ENCODE measurements at places on chromosomes 11 and 22. TPM values are rescaled to one million over a fixed set of nuclear protein-coding genes. Genes with fewer than 3 reads are reported as not detected.
A peak's percentile ranks its signal among the peaks of the same experiment; 100 is the strongest.

TAGLN gene
- total RNA-seq, result 1,859 TPM

PPP6R3 gene
- 81.1 TPM for total RNA-seq

PARVA gene
- 58.1 TPM for total RNA-seq

PANX2 gene
- 1.7 TPM for total RNA-seq

MYOD1 gene
- not detected for total RNA-seq

SPON1 gene
- total RNA-seq, result 27.0 TPM

TUBA8 gene
- total RNA-seq, result 67.1 TPM

BDNF gene
- not detected for total RNA-seq

- H3K4me3 ChIP-seq, result no peak overlapping the region
- H3K27ac ChIP-seq, result no peak overlapping the region
- H3K4me1 ChIP-seq, result peaks cover 25% of the 10 kb centered on the region
- no peaks in the 10 kb centered on the region for H3K27me3 ChIP-seq
Observed at GRCh38 chr11:100561323-100561722, 125.8 kb upstream of the ARHGAP42 start.

- no peak for DNase-seq
- H3K27me3 ChIP-seq, result no peaks in the 10 kb centered on the region
- no peak overlapping the region for H3K4me3 ChIP-seq
- H3K36me3 ChIP-seq, result no peaks in the 10 kb centered on the region
Observed at GRCh38 chr11:99682171-99682570, 661.4 kb downstream of the CNTN5 start.

DNA sequence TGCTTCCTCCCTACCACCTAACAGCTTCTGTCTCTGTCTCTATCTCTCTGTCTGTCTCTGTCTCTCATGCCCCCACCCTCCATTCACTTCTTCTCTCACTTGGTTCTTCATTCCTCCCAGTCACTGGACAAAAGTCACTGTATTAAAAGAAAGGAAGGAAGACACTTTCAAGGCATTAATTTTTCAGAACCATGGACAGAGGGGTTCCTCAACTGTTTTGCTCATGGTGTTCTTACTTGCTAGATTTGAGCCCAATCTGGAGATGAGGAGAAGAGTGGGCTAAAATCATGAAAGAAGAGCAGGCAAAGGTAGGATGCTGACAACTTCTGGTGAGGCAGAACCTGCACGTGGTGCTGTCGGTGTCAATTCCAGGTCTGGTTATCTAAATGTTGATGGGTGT, 116.7 kb upstream of the LARGE1 start:
- no peak overlapping the region for H3K4me3 ChIP-seq
- H3K4me1 ChIP-seq, result no peaks in the 10 kb centered on the region
- no peaks in the 10 kb centered on the region for H3K36me3 ChIP-seq
- no peaks in the 10 kb centered on the region for H3K27me3 ChIP-seq

GRCh38 chr11:20459865-20460264, 72.3 kb downstream of the PRMT3 start:
- H3K36me3 ChIP-seq, result peaks cover 8% of the 10 kb centered on the region
- H3K27ac ChIP-seq, result no peak overlapping the region
- no peak for DNase-seq
- no peaks in the 10 kb centered on the region for H3K4me1 ChIP-seq
- H3K4me3 ChIP-seq, result no peak overlapping the region
- H3K27me3 ChIP-seq, result no peaks in the 10 kb centered on the region

DNA sequence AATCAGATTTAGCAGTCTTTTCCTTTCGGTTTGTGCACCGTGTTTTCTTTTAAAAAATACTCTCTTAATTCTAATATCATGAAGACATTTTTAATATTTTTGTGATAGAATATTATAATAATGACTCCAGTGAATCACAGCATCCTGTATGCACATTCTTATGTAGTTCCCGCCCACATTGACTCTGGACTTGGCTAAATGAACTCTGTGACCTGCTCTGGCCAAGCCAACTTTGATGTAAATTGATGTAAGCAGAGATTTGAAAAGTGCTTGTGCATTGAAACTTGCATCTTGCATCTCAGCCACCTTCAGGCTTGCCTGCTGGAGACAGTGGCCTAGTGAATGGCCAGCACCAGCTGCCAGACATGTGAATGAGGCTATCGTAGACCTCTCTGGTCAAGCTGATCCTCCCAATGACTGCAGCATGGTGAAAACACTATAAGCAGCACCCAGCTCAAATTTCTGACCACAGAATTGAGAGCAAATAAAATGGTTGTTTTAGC, 29.2 kb upstream of the PGM2L1 start:
- no peak for DNase-seq
- no peak overlapping the region for H3K27ac ChIP-seq
- no peaks in the 10 kb centered on the region for H3K36me3 ChIP-seq
- no peaks in the 10 kb centered on the region for H3K4me1 ChIP-seq
- H3K27me3 ChIP-seq, result no peaks in the 10 kb centered on the region

DNA sequence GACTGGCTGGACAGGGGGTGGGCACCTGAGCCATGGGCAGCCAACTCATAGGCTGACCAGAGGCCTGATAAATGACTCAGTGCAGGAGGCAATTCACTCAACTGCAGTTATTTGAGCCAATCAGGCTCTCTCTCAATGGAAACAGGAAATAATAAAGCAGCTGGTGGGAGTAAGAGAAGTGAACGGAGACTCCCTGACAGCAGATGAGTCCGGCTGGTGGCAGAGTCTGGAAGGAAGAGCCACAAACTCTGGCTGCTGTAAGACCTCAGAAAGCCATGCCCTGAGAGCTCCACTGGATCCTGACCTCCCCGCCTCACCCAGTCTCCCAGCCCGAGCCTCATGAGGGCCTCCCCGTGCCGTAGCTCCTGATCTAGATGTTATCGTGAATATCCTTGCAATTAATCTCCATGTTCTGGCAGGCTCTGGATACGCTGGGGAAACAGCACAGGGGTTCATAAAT, 69.8 kb downstream of the TRIM29 start:
- no peaks in the 10 kb centered on the region for H3K4me1 ChIP-seq
- no peak overlapping the region for H3K4me3 ChIP-seq
- DNase-seq, result no peak
- no peaks in the 10 kb centered on the region for H3K36me3 ChIP-seq
- H3K27me3 ChIP-seq, result no peaks in the 10 kb centered on the region

DNA sequence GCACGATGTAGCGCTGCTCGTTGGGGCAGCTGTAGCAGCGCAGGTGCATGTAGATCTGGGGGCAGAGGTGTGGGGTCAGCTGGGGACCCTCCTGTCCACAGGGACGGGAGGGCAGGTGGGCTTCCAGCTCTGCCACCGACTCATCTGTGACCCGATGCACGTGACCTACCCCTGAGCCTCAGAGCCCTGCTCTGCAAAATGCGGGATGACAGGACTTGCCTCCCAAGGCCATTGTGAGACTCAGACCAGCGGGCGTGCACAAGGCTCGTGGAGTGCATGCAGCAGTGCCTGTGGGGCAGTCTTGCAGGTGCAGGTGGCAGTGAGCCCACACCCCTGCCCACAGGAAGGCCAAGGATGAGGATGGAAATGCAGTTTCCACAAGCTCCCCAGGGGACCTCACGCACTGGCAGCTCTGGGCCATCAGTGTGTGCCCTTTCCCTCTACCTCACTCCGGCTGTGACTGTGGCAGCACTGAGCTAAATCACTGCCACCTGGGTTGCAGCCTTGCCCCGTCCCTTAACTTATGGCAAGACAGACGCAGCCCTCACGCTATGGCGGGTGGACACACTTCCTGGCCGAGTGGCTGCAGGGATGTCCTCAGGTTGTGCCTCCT, 26.7 kb downstream of the TMEM184B start:
- H3K4me3 ChIP-seq, result no peak overlapping the region
- peaks cover 38% of the 10 kb centered on the region for H3K36me3 ChIP-seq
- H3K4me1 ChIP-seq, result peaks cover 58% of the 10 kb centered on the region

GRCh38 chr11:57905439-57905838, 118.2 kb upstream of the OR9Q1 start:
- H3K4me3 ChIP-seq, result no peak overlapping the region
- H3K27ac ChIP-seq, result no peak overlapping the region
- no peaks in the 10 kb centered on the region for H3K36me3 ChIP-seq
- no peaks in the 10 kb centered on the region for H3K4me1 ChIP-seq
- DNase-seq, result no peak
- H3K27me3 ChIP-seq, result no peaks in the 10 kb centered on the region

DNA sequence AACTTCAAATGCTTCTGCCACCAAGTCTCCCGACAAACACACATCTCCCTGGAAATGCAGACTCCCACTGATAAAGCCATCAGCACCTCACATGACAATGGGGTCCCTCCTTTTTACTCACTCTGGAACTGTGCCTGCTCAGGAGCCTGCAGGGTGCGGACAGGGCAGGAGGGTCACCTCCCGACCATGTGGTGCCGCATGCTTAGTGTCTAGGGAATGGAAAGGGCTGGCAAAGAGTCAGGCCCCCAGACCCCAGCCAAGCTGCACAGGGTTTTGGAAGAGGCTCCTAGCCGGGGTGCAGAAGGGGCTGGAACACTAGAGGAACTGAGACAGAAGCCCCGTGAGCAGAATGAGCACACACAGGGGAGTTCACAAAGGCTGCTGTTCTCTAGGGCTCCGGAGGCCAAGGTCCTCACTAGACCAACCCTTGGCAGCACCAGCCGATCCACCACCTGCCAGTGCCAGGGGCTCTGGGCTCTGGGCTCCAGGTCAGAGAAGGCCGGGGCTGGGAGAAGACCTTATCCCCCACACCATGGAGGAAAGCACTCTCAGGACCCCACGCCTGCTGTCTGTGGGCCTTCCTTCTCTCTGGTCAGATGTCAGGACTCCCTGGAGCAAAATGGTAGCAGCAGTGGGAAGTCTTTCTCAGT, 125.1 kb upstream of the FGF3 start:
- no peaks in the 10 kb centered on the region for H3K4me1 ChIP-seq
- DNase-seq, result no peak
- H3K4me3 ChIP-seq, result no peak overlapping the region
- H3K27me3 ChIP-seq, result no peaks in the 10 kb centered on the region

DNA sequence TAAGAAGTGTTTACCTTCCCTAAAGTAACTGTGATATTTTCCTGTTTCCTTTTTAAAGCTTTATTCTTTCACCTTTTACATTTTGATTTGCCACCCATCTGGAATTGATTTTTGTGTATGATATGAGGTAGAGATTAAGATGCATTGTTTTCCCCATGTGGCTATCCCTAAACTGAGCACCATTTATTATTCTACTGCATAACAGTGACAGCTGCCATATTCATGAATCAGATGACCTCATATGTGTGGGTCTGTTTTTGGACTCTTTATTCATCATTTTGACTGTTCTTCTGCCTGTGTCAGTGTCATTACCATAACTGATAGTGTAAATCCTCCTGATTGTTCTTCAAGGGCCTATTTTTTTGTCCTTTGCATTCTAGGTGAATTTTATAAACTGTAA, 50.8 kb downstream of the HIPK3 start:
- no peaks in the 10 kb centered on the region for H3K27me3 ChIP-seq
- no peak for DNase-seq
- no peak overlapping the region for H3K27ac ChIP-seq
- H3K4me3 ChIP-seq, result no peak overlapping the region

- no peak for DNase-seq
- no peaks in the 10 kb centered on the region for H3K36me3 ChIP-seq
- no peaks in the 10 kb centered on the region for H3K27me3 ChIP-seq
- peaks cover 8% of the 10 kb centered on the region for H3K4me1 ChIP-seq
- H3K4me3 ChIP-seq, result no peak overlapping the region
Observed at GRCh38 chr22:49993649-49994360, 18.8 kb downstream of the IL17REL start.

DNA sequence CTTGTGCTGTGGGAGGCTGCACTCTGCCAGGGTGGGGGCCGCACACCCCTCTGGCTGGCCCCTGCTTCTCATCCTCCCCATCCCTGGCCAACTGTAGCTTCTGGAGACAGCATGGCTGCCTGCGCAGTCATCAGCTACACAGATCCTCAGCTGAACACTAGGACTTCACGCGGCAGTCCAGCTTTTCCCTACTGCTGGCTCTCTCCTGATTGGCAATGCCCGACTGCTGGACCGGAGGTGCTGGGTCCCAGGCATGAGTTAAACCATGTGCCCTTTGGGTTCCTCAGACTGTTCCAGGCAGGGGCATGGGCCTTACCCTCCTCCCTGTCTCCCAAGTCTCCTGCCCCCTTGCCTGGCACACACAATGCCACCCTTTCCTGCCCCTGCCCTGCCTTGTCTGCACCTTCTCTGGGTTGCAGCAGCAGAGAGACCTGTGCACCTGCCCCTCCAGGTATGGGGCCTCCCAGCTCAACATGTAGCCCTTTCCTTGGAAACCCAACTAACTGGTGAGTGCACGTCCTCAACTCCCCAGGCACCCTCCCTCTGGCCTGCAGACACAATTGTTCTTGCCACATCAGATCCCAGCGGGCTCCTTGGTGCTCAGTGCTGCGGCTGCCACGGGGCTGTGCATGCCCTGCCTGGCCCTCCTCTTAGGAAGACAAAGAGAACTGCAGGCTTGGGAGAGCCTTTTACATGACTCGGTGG, 1039.2 kb downstream of the TBC1D22A start:
- H3K4me3 ChIP-seq, result no peak overlapping the region
- no peaks in the 10 kb centered on the region for H3K4me1 ChIP-seq
- no peaks in the 10 kb centered on the region for H3K36me3 ChIP-seq
- H3K27ac ChIP-seq, result no peak overlapping the region
- no peaks in the 10 kb centered on the region for H3K27me3 ChIP-seq
- DNase-seq, result no peak

GRCh38 chr11:76623171-76623883, 47.2 kb downstream of the LRRC32 start:
- no peaks in the 10 kb centered on the region for H3K36me3 ChIP-seq
- H3K27ac ChIP-seq, result no peak overlapping the region
- no peak overlapping the region for H3K4me3 ChIP-seq
- peak; percentile 56 for DNase-seq
- no peaks in the 10 kb centered on the region for H3K4me1 ChIP-seq

- H3K27ac ChIP-seq, result peak overlapping the region; percentile 46
- no peak overlapping the region for H3K4me3 ChIP-seq
- H3K4me1 ChIP-seq, result peaks cover 37% of the 10 kb centered on the region
Observed at GRCh38 chr22:42978453-42979103, 36.4 kb downstream of the PACSIN2 start.

DNA sequence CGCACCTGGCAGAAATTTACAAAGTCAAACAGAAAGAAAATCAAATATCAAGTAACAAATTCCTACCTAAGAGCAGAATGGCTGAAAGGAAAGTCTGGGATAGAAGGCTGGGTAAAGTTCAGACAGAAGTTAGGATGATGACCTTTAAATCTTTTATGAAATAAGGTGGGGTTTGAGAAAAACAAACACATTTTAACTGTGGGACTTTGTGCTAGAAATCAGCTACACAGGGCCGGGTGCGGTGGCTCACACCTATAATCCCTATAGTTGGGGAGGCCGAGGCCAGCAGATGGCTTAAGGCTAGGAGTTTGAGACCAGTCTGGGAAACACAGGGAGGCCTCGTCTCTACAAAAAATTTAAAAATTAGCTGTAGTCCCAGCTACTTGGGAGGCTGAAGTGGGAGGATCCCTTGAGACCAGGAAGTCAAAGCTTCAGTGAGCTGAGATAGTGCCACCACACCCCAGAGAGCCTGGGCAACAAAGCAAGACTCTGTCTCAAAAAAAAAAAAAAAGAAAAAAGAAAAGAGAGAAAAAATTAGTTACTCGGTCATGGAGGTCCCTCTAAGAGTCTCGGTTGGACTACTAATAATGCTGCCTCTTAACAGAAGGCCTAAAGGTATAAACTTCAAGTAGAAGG, 119.7 kb upstream of the BID start:
- H3K4me3 ChIP-seq, result no peak overlapping the region
- no peaks in the 10 kb centered on the region for H3K4me1 ChIP-seq
- peaks cover 54% of the 10 kb centered on the region for H3K36me3 ChIP-seq

Data from right atrium auricular region (tissue), 2 donors.